Cortex of kidney (tissue), 1 donor: ENCODE measurements at places on chromosomes 3 and 15.

- no peak for DNase-seq
Measured at GRCh38 chr3:171348121-171348520, 112.1 kb downstream of the TNIK start.

- DNase-seq, result no peak
Measured at GRCh38 chr3:150958683-150959082, 13.8 kb downstream of the CLRN1 start.

GRCh38 chr3:40045051-40045450 is 235.6 kb downstream of the MYRIP start:
- no peak for DNase-seq

DNA sequence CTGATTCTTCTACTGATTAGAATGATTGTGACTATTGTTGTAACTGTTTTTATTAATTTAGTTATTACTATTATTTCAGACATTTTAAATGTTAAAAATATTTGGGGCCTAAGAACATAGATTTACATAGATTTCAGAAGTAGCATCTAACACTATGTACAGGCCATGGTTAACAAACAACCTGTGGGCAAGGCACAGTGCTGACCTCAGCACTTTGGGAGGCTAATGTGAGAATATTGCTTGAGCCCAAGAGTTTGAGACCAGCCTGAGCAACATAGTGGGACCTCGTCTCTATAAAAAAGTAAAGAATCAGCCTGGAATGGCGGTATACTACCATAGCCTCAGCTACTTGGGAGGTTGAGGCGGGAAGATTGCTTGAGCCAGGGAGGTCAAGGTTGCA is 69.1 kb upstream of the CNTN4 start:
- no peak for DNase-seq

DNA sequence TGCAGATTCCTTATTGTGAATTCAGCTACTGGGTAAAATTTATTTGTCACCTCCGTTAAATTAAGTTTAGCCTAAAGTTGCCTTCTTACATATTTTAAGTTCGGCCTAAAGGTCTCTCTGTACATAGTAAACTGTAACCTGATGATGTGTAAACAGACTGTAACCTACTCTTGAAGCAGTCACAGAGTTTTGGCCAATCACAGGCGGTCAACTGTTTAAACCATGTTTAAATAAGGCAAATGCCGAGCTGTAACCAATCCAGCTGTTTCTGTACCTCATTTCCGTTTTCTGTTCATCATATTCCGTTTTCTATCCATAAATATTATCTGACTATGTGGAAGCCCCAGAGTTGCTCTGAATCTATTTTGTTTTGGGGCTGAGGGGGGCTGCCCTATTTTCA is 2.4 kb upstream of the ADAMTSL3 start:
- no peak for DNase-seq

DNA sequence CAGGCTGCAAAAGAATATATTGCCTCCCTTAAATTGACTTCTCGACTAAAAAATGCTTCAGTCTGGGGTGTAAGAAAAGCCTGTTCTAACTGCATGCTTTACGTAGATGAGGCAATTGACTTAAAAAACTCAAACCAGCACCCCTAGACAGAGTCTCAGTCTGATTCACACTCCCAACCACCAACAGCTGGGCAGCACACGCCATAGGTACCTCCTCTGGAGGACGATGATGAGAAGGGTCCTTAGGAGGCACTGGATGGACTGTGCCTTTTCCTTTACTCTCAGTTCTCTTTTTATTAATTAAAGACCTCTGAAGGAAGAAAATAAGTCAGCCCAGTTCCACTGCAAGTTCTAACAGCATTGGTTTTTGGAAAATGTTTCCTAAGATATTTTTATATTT is 175.0 kb downstream of the PDZRN3 start:
- DNase-seq, result no peak

- no peak for DNase-seq
Measured at GRCh38 chr3:67804578-67804977, 150.2 kb upstream of the SUCLG2 start.

DNA sequence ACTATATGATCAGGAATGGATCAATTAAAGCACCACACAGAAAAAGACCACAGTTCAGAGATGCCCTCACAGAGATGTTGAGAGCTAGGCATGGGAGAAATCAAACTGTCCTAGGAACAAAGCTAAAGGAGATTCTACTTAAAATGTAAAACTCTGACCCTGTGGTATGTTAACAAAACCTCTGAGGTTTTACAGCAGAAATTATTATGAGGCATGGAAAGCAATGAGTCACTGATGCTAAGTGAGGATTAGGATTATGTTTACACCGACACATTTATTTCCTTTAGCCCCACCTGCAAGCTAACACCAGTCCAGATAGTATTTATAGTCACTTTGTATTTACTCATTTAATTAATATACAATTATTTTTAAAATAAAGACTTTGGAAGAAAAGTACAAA is 1242.2 kb downstream of the OTOL1 start:
- no peak for DNase-seq

DNA sequence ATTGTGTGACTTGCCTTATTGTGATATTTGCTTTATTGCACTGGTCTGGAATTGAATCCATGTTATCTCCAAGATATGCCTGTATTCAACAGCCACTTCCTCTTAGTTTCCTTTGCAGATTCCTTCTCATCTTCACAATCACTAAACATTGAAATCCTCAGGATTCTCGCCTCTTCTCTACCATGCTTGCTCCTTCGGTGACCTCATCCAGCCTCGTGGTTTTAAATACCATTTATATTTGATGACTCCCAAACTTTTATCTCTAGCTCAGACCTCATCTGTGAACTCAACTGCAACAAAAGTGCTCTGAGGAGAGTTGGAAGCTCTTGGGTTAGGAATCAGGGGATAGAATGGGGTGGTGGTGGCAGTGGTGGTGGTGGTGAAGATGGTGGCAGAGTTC is 19.9 kb downstream of the POLR2M start:
- no peak for DNase-seq

DNA sequence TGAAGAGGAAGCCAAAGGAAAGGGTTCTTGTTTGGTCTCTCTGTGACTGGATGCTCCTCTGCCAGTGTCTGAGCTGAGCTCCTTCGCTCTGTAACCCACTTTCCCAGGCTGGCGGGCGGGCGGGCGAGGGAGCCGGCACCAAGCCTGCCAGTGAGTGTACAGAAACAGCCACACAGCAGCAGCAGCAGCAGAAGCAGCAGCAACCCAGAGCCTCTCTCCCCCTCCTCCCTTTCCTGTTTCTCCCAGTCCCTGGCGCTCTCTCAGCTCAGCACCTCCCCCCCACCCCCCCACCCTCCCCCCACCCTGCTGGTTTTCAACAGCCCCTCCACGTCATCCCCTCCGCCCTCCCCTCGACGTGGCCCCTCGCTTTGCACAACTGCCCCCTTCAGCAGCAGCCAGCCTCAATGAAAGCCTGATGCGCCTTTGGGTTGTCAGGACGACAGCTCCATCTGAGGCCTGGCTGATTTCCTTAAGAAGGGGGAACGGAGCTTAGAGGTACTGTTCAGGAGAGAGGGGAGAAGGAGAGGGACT is at the start of gene LSAMP:
Gene LSAMP (minus strand): TSS at position 177 of the 531 bp plus-strand sequence.
- no peak for DNase-seq

- no peak for DNase-seq
Measured at GRCh38 chr15:101159096-101159935, 92.5 kb downstream of the CHSY1 start.
